ENCODE measurements at places on chromosomes 12 and 14. TPM values are rescaled to one million over a fixed set of nuclear protein-coding genes. Genes with fewer than 3 reads are reported as not detected.

CLEC1B gene
- total RNA-seq, result not detected

AMN gene
- total RNA-seq, result not detected

DEGS2 gene
- not detected for total RNA-seq

NXPH4 gene
- total RNA-seq, result not detected

RPL10L gene
- total RNA-seq, result not detected

MUCL1 gene
- total RNA-seq, result not detected

DYRK4 gene
- 24.2 TPM for total RNA-seq

PLCZ1 gene
- not detected for total RNA-seq

DDX23 gene
- 74.7 TPM for total RNA-seq

ALDH2 gene
- total RNA-seq, result 25.1 TPM

GALNT6 gene
- 64.8 TPM for total RNA-seq

EIF2S3B gene
- 0.67 TPM for total RNA-seq

OR10G3 gene
- not detected for total RNA-seq

PLEKHD1 gene
- total RNA-seq, result not detected

ITPR2 gene
- total RNA-seq, result 14.6 TPM

PIP4P1 gene
- total RNA-seq, result 13.5 TPM

DPF3 gene
- total RNA-seq, result 7.6 TPM

FOXG1 gene
- not detected for total RNA-seq

HSPB8 gene
- 19.1 TPM for total RNA-seq

WNT1 gene
- total RNA-seq, result not detected

TMTC1 gene
- 9.3 TPM for total RNA-seq

NOS1 gene
- total RNA-seq, result not detected

ACSS3 gene
- total RNA-seq, result not detected

COX8C gene
- total RNA-seq, result not detected

NGB gene
- total RNA-seq, result not detected

MGP gene
- 38.0 TPM for total RNA-seq

CLEC2A gene
- total RNA-seq, result not detected

WDR20 gene
- 15.3 TPM for total RNA-seq
